ENCODE measurements at places on chromosomes 7 and 10.

- DNase-seq, result no peak
Observed at GRCh38 chr7:126682176-126682575, 570.6 kb downstream of the GRM8 start.

DNA sequence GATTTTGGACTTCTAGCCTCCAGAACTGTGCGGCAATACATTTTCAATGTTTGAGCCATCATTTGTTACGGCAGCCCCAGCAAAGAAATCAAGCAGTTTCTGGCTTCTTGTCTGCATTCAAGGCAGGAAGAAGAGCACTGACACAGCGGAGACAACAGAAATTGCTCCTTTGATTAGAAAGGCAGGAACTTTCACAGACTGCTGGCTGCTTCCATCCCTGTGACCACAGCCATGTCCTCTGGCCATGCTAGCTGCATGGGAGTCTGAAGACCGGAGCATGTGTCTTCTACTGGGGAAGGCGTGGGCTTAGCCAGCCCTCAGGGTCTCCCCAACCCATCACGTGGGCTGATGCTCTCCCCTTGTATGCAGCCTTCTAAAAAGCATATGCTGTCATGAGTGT, 19.1 kb downstream of the C10orf71 start:
- DNase-seq, result no peak

- no peak for DNase-seq
Observed at GRCh38 chr10:24210501-24210900, 1.6 kb downstream of the KIAA1217 start.

GRCh38 chr7:23356726-23357125, 57.6 kb downstream of the MALSU1 start:
- DNase-seq, result no peak

GRCh38 chr7:112481833-112482670, 1.3 kb downstream of the LSMEM1 start:
- no peak for DNase-seq

DNA sequence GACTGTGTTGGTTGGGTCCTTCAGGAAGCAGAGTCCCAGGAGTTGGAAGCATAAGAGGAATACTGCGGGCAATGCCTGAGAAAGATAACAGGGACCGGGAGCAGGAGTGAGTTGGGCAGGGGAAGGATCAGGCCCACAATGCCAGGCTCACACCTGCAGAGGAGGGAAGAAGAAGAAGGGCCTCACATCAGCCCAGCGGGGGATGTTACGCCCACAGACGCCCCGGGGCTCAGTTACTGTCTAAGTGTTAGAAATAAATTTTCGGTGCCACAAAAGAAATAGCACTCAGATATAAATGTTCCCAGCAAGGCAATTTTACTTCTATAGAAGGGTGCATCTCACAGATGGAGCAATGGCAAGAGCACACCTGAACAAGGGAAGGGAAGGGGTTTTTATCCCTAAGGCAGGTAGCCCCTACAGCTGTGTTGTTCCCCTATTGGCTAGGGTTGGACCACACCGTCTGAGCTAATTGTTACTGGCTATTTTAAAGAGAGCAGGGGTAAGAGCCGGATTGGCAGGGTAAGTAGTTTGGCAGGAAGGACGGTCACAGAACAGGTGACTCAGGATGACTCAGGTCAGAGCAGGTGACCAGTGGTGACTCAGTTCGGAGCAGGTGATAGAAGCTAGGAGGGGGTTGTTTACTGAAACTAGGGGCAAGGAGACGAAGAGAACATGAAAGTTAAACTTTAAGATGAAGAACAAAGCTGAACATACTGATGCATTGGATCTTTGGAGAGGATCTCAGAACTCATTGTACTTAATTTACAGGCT, at the start of gene NOS3:
Gene NOS3 (plus strand): TSS at position 602 of the 771 bp plus-strand sequence. CDS start 2,787 bp downstream, outside the sequence.
- no peak for DNase-seq

All from activated naive CD4-positive, alpha-beta T cell treated with anti-CD3 and anti-CD28 coated beads, Interleukin-2, amount 50 U/mL, for 72 hours (primary cell).